ENCODE measurements at places on chromosomes 1 and 21. TPM values are rescaled to one million over a fixed set of nuclear protein-coding genes. Genes with fewer than 3 reads are reported as not detected.
A peak's percentile ranks its signal among the peaks of the same experiment; 100 is the strongest.

DNA sequence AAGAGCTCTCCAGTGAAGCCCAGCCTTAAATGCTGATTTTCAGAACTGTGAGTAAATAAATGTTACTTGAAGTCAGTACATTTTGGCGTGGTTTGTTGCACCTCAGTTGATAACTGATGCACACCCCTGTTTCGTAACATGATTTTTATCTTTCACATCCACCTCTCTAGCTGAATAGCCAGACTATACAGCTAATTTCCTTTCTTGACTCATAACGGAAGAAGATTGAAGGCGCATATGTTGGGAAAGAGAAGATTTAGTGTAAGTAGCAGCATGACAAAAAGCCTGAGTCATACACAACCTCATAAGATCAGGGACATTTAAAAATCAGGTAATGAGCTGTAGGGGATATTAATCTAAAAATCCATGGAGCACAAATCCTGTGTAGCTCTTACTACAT is 716.2 kb upstream of the ZP4 start:
- peak; percentile 38 for DNase-seq

DNA sequence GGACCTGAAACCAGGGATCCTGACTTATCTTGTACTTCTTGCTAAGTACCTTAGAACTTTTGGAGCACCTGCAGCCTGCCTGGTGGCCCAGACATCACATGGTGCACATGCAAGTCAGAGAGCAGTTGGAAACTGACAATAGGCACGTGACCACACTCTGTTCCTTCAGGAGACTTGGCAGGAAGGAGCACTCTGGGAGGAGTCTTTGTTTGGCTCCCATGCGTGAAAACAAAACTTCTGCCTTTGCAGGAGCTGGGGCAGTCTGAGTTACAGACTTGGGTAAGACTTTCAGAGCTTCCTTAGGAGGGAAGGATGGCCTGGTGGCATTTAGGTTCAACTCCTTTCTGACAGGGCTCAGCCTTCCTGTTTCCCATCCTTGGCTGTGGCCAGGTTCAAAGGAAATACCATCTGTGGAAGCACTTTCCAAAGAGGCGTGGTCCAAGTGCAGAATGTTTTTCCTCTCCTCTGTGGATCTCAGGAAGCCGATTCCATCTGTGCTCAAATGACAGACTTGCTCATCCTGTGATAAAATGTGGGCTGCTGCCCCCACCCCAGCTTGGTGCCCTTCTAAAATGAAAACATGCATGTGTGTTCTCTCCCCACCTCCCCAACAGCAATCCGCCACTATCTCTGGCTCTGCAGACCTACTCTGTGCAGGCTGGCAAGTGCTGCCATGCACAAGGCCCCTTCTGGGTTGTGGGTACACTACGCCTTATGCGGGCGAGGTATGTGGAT is 14.1 kb upstream of the ZNF436 start:
- peak; percentile 55 for DNase-seq

DNA sequence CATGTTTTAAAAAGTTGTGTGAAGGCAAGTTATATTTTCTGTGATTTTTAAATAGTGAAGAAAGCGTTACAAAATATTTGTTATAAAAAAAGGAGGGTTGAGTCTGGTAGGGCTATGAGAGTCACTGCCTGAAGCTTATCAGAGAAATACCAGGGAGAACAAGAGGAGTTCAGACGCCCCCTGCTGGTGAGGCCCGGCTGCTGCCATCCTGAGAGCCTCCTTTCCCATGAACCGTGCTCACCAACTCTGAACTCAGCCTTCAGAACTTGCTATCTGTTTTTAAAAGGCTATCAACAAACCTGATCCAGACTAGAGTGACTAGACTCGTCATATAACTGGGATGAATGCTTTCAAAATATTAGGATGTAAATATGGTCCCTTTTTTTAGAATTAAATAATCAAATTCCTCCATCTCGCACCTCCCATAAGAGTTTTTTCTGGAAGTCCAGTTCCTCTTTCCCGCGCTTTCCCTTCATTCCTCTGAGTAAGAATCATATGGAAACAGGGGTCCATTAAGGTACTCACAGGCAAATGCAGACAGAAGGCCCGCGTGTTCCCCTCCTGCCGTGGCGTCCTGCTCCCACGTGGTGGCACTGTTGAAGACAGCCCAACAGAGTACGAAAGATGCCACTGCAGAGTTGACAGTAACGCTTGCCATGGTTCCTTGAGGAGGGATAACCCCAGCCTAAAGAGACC is 26.2 kb upstream of the SPATA6 start:
- peak; percentile 79 for DNase-seq

GRCh38 chr1:228853191-228853590 is 117.9 kb downstream of the RHOU start:
- DNase-seq = no peak

DNA sequence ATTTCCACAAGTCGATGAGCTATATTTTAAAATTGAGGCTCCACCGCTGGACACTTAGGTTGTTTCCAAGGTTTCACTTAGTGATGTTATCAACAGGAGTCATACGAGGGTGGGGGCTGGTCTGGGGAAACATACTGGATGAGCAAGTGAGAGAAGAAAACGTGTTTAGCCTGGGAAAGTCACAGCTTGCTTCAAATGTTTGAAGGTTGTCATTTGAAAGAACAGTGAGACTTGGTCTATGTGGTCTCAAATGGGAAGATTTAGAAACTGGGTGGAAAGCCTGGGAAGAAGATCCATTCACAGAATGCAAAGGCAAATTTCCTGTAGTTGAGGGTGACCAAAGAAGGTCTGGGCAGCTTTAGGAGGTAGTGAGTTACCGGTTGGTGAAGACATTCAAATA is 9.9 kb upstream of the DYRK1A start:
- DNase-seq = no peak

DNA sequence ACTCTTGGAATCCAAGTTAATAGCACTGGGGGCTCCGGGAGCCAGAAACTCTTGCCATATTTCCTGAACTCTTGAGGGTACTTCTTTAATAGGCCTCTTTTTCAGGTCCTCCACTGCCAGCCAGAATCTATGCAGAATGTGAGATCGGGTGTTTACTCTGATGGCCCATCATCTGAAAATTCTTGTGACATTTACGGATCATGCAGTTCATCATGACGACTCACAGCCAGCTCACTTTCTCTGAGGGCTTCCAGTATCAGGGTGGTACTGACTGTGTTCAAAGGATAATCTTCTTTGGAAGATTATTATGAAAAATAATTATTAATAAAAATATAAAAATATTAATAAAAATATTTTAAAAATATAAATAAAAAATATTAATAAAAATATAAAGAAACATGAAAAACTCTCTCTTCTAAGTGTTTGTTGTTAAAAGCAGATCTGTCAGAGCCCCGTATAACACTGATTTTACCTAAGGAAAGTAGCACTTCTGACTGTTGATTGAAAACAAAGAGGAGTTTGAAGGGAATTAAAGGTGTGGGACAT is 194.3 kb upstream of the GREM2 start:
- DNase-seq = no peak

GRCh38 chr1:209364716-209365115 is 218.8 kb upstream of the CAMK1G start:
- DNase-seq = no peak

DNA sequence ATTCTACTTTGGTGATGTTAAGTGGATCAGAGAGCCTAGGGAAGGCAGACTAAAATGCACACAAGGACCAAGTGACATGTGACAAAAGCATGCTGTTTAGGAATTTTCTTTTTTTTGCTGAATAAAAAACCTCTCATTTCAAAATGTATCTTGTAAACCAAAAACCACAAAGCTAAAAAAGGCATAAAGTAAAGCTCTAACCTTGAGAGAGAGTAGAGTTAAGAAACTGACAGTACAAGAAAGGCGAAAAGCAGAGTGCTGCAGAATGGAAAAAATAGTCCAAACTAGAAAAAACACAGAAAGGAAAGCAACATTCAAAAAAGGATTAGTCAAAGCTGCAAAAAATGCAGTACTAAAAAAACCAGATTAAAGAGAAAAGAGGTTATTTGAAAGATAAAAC is 76.5 kb downstream of the EPS15 start:
- DNase-seq = no peak

DNA sequence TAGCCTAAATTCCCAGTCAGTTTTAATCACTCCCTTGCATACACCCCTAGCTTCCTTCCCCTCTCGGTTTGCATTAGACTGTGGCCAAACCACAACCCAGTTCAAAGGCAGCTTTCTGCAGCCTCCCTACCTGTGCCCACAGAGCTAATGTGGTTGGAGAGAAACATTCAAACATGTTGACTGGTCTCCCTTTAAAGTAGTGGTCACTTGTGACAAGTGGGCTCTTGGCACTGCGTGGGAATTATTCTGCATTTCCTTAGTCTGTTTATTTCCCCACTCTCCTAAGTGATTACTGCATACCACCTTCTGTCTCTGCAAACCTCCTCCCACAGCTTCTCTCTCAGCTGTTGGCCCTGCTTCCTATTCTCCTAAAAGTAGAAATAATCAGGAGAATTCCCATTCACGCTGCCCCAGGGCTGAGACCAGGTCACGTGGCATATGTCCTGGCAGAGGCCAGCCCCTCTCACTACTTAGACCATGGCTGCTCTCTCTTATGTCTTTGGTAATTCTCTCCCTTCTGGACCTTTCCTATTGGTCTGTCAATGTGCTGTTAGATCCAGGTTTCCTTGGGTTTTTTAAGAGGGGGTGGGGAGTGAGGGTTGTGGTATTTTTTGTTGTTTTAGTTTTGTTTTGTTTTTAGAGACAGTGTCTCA is 38.4 kb upstream of the CD101 start:
- no peak for DNase-seq

- no peak for DNase-seq
Measured at GRCh38 chr1:28286111-28286510, 26.8 kb downstream of the SESN2 start.

GRCh38 chr1:180590889-180591288 is 32.1 kb downstream of the OVAAL start:
- no peak for DNase-seq

GRCh38 chr1:168372861-168373371 is 92.2 kb downstream of the TBX19 start:
- DNase-seq = no peak

GRCh38 chr1:27872059-27872801 is at the start of gene THEMIS2:
Gene THEMIS2, plus strand, starts transcription at chr1:27872544. Its CDS starts 28 bp downstream, at chr1:27872572.
- no peak for DNase-seq

GRCh38 chr1:25103164-25103795 is 129.0 kb downstream of the SYF2 start:
- no peak for DNase-seq

- no peak for DNase-seq
Measured at GRCh38 chr1:44254392-44254910, 41.2 kb downstream of the DMAP1 start.

GRCh38 chr1:153852170-153852569 is 70.6 kb downstream of the GATAD2B start:
- no peak for DNase-seq

GRCh38 chr1:119732465-119733168 is 20.9 kb downstream of the PHGDH start:
- no peak for DNase-seq

- DNase-seq = no peak
Measured at GRCh38 chr1:181015251-181015615, 7.4 kb downstream of the STX6 start.

- DNase-seq = no peak
Measured at GRCh38 chr1:8889103-8889846, 10.8 kb upstream of the ENO1 start.

DNA sequence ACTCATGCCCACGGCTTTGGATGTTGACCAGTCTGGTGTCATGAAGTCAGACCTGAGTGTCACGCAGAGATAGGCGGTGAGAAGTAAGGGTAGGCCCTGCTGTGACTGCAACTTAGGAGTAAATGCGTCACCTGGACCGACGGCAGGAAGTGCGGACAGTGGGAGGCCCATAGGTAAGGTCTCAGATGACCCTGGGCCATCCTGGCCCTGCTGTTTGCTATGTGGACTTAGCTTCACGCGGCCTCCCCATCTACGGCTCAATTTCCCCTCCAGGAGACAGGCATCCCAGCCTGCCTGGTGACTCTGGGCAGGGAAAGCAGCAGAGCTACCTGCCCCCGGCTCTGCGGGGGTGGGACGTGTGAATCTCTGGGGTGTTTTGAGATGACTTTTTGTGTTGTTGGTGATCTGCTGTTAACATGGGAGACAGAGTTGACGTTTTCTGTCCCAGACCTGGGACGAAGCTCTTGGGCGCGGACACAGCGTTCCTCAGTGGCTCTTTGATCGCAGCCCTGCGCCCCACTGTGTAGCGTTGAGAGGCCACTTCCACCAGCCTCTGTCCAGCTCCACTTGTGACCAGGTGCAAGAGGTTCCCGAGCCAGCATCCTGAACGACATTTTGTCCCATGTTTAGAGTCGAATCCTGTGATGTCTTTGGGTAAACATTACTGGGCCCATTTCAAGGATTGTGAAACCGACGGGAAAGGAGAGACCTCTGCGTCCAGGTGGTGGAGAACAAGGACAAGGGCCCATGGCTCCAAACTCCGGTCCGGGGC is 39.9 kb downstream of the CRYAA start:
- no peak for DNase-seq

DNA sequence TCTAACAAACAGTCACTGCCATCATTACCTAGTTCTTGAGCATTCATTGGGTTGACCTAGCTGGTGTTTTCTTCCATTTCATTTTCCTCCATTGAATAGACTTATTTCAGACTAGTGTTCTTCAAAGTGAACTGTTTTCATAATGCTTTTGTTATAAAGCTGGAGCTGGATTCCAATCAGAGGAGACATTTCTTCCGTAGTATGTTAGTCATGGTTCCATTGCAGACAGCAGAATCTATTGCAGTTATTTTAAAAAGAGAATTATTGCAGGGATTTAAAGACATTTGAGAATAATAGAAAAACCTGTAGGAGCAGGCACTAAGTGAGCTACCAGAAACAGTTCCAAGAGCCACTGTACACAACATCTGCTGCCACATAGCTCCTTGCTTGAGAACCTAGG is 50.0 kb downstream of the HHAT start:
- DNase-seq = no peak

GRCh38 chr1:247431643-247432042 is 15.7 kb downstream of the NLRP3 start:
- no peak for DNase-seq

DNA sequence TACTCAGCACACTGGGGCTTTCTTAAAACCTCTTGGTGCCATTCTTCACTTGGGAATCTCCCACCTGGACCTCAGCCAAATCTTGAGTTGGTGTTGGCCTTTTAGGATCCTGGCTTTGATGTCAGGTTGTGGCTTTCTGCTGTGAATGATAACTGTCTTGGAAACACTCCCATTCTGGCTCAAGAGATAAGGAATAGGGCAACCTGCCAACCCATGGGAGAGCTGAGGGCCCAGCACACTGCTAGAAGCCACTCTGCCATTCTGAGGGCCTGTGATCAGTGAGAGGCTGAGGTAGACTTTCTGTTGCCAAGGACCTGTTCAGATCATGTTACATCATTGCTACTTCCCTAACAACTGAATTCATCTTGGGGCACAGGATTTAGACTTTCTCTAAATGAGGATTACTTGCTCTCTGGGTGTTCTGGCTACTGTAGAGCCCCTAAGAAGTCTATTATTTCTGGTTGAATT is 45.8 kb downstream of the TTC39A start:
- peak; percentile 59 for DNase-seq

- DNase-seq = no peak
Measured at GRCh38 chr1:56931686-56932085, 34.1 kb downstream of the C8B start.

The SLFNL1 gene
- 0.09 TPM for total RNA-seq

The VWA5B1 gene
- not detected for total RNA-seq

The PROK1 gene
- not detected for total RNA-seq

The RBP7 gene
- not detected for total RNA-seq

The C4BPA gene
- total RNA-seq = not detected

The CDK18 gene
- 0.27 TPM for total RNA-seq

The CLCA1 gene
- not detected for total RNA-seq

The MPL gene
- total RNA-seq = not detected

The RRP1B gene
- 40.4 TPM for total RNA-seq

The RNF2 gene
- 27.0 TPM for total RNA-seq

The TSPEAR gene
- total RNA-seq = 0.08 TPM

The MROH7 gene
- 0.27 TPM for total RNA-seq

The FMOD gene
- 6.6 TPM for total RNA-seq

Data from fibroblast of the aortic adventitia (primary cell).